ENCODE measurements at places on chromosomes 5 and 9.

DNA sequence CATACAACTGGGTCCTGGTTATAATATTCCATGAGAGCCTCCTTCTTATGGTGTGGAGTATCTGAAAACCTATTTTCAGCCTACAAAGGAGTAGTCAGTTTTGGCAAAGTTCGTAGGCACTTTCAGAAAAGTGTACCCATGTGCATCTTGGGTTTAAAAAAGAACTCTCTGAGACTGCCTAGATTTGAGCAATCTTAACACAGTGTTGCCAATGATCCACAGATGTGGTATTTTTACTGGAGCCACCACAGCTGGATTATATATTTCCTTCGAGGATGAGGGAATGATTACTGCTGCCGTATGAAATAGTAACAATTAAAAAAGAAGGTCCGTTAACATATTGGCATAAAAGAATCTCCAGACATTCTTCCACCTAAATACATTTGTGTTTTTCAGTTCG lies 1.1 kb downstream of the PALM2AKAP2 start:
- DNase-seq: no peak

DNA sequence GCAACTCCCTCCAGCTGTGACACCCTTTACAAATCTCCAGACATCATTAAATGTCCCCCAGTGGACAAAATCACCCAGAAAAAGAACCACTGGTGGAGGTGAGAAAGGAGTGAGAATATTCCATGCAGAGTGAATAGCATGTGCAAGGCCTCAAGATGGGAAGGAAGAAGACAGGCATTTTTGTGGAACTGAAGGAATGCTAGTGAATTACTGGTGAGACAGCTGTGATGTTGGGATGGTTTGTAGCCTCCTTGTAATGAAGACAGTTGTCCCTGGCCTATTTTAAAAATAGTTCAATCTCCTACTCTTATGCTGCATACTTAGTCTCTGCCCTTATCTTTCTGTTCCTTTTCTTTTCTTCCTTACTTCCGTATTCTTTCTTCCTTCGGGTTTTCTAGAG lies 124.9 kb upstream of the RPS23 start:
- no peak for DNase-seq

GRCh38 chr5:8306288-8306896 lies 437.4 kb downstream of the MTRR start:
- DNase-seq: no peak

GRCh38 chr5:61228691-61229280 lies 66.5 kb upstream of the SMIM15 start:
- no peak for DNase-seq
